ENCODE measurements at places on chromosomes 11 and 22. TPM values are rescaled to one million over a fixed set of nuclear protein-coding genes. Genes with fewer than 3 reads are reported as not detected.

OR51B5 gene
- not detected for total RNA-seq

MS4A12 gene
- not detected for total RNA-seq

PRG3 gene
- not detected for total RNA-seq

IGF2 gene
- 17.5 TPM for total RNA-seq

TMEM191B gene
- total RNA-seq, result not detected

PHETA2 gene
- 16.6 TPM for total RNA-seq

EFCAB6 gene
- total RNA-seq, result 5.7 TPM

PRR33 gene
- total RNA-seq, result not detected

PTPRCAP gene
- total RNA-seq, result 1.5 TPM

BEST1 gene
- total RNA-seq, result 0.83 TPM

OR2D2 gene
- total RNA-seq, result not detected

HPX gene
- total RNA-seq, result not detected

MS4A4A gene
- 12.7 TPM for total RNA-seq

OR2AT4 gene
- total RNA-seq, result not detected

CECR2 gene
- total RNA-seq, result 2.8 TPM

GSTP1 gene
- total RNA-seq, result 349 TPM

BARX2 gene
- not detected for total RNA-seq

WT1 gene
- 0.81 TPM for total RNA-seq

LUZP2 gene
- total RNA-seq, result 1.4 TPM

ANGPTL5 gene
- total RNA-seq, result not detected

TTC12 gene
- total RNA-seq, result 8.6 TPM

Data from sigmoid colon (tissue), 7 donors.